Kidney epithelial cell (primary cell): ENCODE measurements at places on chromosomes 6 and 20. TPM values are rescaled to one million over a fixed set of nuclear protein-coding genes. Genes with fewer than 3 reads are reported as not detected.

Gene RAMACL
- total RNA-seq, result 0.21 and 0.88 TPM in 2 replicates

Gene PSORS1C1
- 0.38 and 0.48 TPM in 2 replicates for total RNA-seq

Gene MTFR2
- total RNA-seq, result 1.6 and 4.6 TPM in 2 replicates

Gene ENTPD6
- total RNA-seq, result 79.5 and 80.1 TPM in 2 replicates

Gene VSTM2L
- 0.46 and 1.6 TPM in 2 replicates for total RNA-seq

Gene TFAP2A
- 8.8 and 11.2 TPM in 2 replicates for total RNA-seq

Gene PTCHD4
- total RNA-seq, result 3.0 and 3.4 TPM in 2 replicates

Gene C6orf52
- total RNA-seq, result 3.1 and 3.3 TPM in 2 replicates

Gene RAET1L
- 1.5 and 1.8 TPM in 2 replicates for total RNA-seq

Gene GLP1R
- 0.17 TPM in 1 of 2 replicates, not detected in the other for total RNA-seq

Gene MYMX
- total RNA-seq, result not detected in 2 replicates

Gene SCRT2
- not detected in 2 replicates for total RNA-seq

Gene XKR7
- total RNA-seq, result 0.08 and 0.34 TPM in 2 replicates

Gene RAB5IF
- 123 and 162 TPM in 2 replicates for total RNA-seq

Gene SPATA25
- 0.21 and 0.25 TPM in 2 replicates for total RNA-seq

Gene PGC
- not detected in 2 replicates for total RNA-seq

Gene ASCC3
- total RNA-seq, result 41.9 and 43.1 TPM in 2 replicates

Gene ANGPT4
- total RNA-seq, result not detected in 2 replicates

Gene MOCS1
- total RNA-seq, result 12.9 and 15.0 TPM in 2 replicates

Gene KCNK5
- total RNA-seq, result 2.1 and 2.3 TPM in 2 replicates

Gene DNMT3B
- total RNA-seq, result 7.5 and 9.0 TPM in 2 replicates

Gene PDCD2
- 127 TPM in 2 replicates for total RNA-seq

Gene HLA-DQA2
- not detected in 2 replicates for total RNA-seq

Gene AGER
- total RNA-seq, result 0.25 and 2.7 TPM in 2 replicates

Gene LBP
- total RNA-seq, result not detected in 2 replicates

Gene PLCB4
- total RNA-seq, result 7.9 and 19.9 TPM in 2 replicates

Gene TULP1
- not detected in 2 replicates for total RNA-seq

Gene EYA2
- total RNA-seq, result not detected in 2 replicates

Gene CRYBG1
- 4.4 TPM in 2 replicates for total RNA-seq

Gene TENT5A
- total RNA-seq, result 4.3 and 4.6 TPM in 2 replicates

Gene CCDC170
- 0.14 TPM in 1 of 2 replicates, not detected in the other for total RNA-seq

Gene CCN5
- not detected in 2 replicates for total RNA-seq

Gene HLA-F
- total RNA-seq, result 9.0 TPM in 2 replicates

Gene INSM1
- not detected in 2 replicates for total RNA-seq

Gene ECI2
- total RNA-seq, result 40.7 and 43.4 TPM in 2 replicates

Gene KLHDC3
- 67.4 and 70.3 TPM in 2 replicates for total RNA-seq

Gene ZNF391
- total RNA-seq, result 4.4 and 9.0 TPM in 2 replicates

Gene NRSN1
- not detected in 2 replicates for total RNA-seq

Gene DLL1
- 3.8 and 4.2 TPM in 2 replicates for total RNA-seq

Gene CAP2
- total RNA-seq, result 8.5 and 10.3 TPM in 2 replicates

Gene ULBP2
- 3.5 and 6.1 TPM in 2 replicates for total RNA-seq

Gene HLA-DRA
- total RNA-seq, result 0.38 and 0.62 TPM in 2 replicates

Gene HSPA1B
- 68.3 and 79.1 TPM in 2 replicates for total RNA-seq

Gene DEF6
- 3.2 and 3.6 TPM in 2 replicates for total RNA-seq

Gene LY6G6C
- not detected in 2 replicates for total RNA-seq

Gene PLTP
- total RNA-seq, result 55.8 and 71.1 TPM in 2 replicates

Gene VAPB
- 23.1 and 24.1 TPM in 2 replicates for total RNA-seq

Gene OR2J3
- not detected in 2 replicates for total RNA-seq

Gene PRND
- not detected in 2 replicates for total RNA-seq

Gene DNAH8
- not detected in 2 replicates for total RNA-seq

Gene TFAP2C
- total RNA-seq, result 0.17 and 0.41 TPM in 2 replicates

Gene GTSF1L
- not detected in 2 replicates for total RNA-seq

Gene GPX6
- total RNA-seq, result not detected in 2 replicates

Gene STMND1
- 0.07 TPM in 1 of 2 replicates, not detected in the other for total RNA-seq

Gene DOK5
- 3.1 and 3.5 TPM in 2 replicates for total RNA-seq

Gene C20orf144
- total RNA-seq, result not detected in 2 replicates

Gene SFT2D1
- 59.7 and 74.1 TPM in 2 replicates for total RNA-seq

Gene GRM1
- total RNA-seq, result under 0.01 TPM in 1 of 2 replicates, not detected in the other
